ENCODE measurements at places on chromosomes 5 and 9.

DNA sequence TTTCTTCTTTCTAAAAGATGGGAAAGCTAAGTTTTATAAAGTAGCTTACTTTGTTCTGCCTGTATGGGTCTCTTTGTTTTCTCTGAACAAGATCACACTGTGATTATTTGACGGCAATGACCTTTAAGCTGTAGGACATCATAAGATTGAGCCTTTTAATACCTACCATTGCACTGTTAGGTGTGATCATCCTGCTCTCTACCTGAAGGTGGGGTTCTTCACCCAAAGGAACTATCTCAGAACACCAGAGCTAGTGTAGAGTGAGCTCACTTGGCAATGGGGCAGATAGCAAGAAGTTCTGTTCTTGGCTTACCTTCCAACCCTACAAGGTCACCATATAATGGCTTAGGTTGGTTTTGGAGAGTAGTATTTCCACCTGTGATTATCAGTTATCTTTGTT, 200.2 kb downstream of the SPATA31D1 start:
- DNase-seq, result peak; percentile 22

DNA sequence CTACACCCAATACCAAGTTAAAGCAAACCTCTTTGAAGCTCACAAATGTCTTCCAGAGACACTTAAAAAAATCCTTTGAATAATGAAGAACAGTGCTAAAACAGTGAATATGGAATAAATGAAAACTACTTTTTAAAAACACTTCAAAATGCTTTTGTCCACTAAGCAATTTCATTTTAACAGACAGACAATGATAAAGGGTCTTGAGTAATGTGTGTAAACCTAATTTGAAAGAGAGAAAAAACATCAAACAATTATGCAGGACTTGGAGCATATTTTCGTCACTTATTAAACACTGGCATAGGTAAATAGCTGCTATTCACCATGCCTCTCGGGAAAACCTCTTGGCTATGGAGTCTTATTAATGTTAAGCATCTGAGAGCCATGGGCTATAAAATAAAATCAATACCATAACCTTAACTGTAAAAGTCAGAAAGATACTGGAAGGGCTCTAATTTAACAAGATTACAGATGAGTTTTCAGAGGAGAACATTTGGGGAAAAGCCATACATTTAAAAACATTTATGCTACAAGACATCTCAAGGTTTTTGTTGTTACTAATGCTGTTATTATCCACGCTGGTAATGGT, 177.8 kb downstream of the NFIB start:
- no peak for DNase-seq

- DNase-seq, result no peak
Measured at GRCh38 chr9:125839317-125839716, 92.1 kb downstream of the PBX3 start.

GRCh38 chr5:166982226-166982625, 1309.2 kb upstream of the WWC1 start:
- no peak for DNase-seq

GRCh38 chr5:180352116-180353047, 754 bp downstream of the GFPT2 start:
- no peak for DNase-seq

- peak; percentile 80 for DNase-seq
Measured at GRCh38 chr5:132746954-132747615, at the start of gene CCNI2. Gene CCNI2, plus strand, starts transcription at chr5:132747426. Its CDS starts 70 bp downstream, at chr5:132747496.

DNA sequence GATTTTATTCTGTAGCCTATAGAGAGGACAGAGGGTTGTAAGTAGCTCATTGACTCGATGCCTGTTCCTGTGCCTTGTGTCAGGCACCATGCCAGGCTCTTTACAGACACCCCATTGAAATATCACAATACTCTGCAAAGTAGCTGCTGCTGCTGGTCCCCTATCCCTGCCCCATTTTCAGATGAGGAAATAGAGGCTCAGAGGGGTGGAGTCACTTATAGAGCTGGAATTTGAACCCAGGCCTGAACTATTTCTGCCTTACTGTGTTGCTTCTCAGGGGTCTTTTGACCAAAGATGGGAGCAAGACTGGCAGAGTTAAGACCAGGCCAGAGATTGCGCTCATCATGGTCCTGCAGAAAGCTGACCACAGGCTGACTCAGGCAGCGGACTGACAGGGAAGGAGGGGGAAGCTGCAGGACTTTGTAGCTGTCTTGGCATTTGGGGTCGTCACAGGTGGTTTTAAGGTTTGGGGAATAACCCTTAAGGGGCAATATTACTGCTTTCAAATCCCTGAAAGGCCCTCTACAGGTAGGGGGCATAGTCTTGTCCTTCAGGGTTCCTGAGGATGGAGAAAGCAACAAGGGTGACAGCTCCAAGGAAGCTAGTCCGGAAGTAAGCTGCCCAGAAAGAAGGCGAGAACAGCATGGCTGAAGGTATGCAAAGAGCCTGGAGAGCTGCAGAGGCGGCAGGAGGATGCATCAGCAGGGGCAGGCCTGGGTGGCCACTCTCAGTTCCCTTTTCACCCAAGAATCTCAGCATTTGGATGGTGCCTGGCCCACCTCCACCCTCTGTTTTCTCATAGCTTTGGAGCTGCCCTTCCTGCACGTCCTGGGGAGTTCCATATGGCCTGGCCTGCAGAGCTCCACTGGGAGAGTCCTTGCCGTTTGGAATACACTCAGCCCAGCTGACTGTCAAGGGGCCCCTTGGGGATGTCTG, 18.3 kb upstream of the NDST1 start:
- no peak for DNase-seq

GRCh38 chr9:93617273-93617672, 40.9 kb downstream of the PHF2 start:
- no peak for DNase-seq

DNA sequence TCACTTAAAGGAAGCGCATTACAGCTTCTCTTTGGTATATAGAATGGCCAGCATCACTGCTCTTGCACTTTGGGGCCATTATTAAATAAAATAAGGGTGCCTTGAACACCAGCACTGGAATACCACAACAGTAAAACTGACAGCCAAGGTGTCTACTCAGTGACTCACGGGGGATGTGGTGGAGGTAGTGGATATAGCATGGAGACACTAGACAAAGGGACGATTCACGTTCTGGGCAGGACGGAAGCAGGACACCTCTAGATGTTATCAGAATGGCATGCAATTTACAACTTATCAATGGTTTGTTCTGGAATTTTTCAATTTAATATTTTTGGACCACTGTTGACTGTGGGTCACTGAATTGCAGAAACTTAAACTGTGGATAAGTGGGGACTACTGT, 32.9 kb upstream of the PDE8B start:
- peak; percentile 24 for DNase-seq

GRCh38 chr9:22529426-22530199, 83.0 kb downstream of the DMRTA1 start:
- DNase-seq, result no peak

- no peak for DNase-seq
Measured at GRCh38 chr9:34550681-34551270, 28.0 kb upstream of the ENHO start.

DNA sequence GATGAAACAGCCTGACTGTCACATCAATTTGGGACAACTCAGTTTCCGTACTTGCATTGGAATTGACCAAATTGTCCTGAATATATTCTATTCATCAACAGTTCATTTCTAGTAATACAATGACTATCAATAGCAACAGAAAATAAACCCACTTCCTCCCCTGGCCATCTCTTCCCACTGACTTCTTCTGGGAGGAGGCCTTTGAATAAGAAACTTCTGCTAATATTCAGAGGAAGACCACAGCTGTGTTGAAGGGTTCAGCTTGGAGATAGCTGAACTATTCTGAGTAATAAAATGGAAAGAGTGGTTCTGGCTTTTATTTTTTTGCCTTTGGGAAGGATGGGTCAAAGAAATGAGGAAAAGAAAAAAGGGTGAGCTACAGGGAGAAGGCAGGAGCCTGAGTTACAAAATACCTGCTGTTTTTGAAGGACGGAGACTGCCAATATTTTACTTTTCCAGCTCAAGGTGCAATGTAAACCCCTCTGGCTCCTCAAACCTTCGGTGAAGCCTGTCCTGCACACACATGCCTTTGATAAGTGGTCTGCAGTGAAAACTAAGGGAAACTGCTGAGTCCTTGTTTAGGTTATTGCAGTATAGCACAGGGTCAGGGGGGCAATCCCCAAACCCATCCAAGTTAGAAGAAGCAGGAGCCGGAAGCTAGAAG, 29.9 kb downstream of the FYB1 start:
- no peak for DNase-seq

DNA sequence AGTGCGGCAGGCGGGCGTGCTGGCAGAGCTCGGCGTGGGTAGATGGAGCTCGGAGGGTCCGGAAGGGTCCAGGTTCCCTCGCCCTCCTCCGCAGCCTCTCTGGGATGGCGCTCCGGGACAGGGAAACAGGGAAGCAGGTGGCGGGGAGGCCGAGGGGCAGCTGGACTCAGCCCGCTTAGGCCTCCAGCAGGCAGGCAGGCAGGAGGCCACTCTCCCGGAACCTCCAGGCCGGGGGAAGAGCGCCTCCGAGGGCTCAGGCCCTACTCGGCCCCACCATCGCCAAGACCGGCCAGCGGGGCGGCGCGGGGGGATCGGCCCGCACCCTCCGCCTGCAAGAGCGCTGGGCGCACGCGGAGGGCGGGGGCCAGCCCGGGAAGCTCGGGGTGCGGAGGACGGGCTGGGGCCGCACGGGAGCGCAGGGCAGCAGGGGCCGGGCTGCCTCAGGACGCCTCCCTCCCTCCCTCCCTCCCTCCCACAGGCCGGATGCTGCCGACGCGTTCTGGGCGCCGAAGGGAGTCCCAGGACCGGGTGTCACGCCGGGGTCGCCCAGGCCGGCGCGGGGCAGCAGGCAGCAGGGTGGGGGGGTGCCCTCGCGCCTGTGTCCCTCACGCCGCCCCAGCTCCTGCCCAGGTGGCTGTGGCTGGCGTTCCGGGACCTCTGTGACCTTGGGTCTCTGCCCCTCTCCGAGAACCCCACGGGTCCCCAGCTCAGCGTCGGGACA, 977 bp downstream of the MGAT4B start:
- peak; percentile 45 for DNase-seq

GRCh38 chr5:149826574-149826973, 96.5 kb downstream of the PPARGC1B start:
- no peak for DNase-seq

DNA sequence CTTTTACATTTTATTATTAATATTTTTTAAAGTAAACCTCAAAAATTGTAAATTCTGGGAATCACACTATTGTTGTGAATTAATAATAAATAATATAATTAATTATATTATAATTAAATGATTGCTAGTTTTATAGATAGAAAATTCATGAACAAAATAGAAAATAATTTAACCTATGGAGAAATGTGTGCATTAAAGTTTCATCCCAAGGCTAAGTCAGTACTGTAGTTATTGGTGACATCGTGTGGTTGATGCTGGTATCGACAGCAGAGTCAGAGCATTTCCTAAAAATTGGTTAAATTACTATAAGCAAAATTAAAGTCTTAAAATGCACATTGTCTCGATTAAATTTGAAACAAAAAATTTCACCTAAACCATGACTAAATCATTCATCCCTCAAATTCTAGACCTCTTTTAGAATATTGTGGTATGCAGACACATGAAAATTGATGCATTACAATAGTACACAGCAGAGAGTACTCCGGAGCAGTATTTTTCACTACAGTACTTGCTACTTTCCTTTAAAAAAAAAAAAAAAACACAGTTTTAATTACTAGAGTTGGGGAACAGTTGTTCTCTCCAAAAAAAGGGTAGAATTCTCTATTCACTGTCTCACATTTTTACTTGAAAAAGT, 73.9 kb downstream of the RORB start:
- DNase-seq, result peak; percentile 38

- peak; percentile 64 for DNase-seq
Measured at GRCh38 chr5:134371834-134372340, 518 bp downstream of the UBE2B start.

GRCh38 chr9:33227008-33227398, 13.0 kb upstream of the SPINK4 start:
- no peak for DNase-seq

DNA sequence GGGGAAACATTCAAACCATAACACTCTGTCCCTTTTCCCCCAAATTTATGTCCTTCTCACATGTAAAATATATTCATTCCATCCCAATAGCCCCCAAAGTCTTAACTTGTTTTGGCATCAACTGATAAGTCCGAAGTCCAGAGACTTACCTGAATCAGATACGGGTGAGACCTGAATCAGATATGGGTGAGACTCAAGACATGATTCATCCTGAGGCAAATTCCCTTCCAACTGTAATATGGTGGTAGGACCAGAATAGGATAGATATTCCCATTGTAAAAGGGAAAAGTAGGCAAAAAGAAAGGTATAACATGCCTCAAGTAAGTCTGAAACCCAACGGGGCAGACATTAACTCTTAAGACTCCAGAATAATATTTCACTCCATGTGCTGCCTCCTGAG, 115.6 kb upstream of the CKMT2 start:
- no peak for DNase-seq
